Stimulated activated CD8-positive, alpha-beta memory T cell treated with anti-CD3 and anti-CD28 coated beads, Interleukin-4, amount 100 ng/mL, for 1 hour (primary cell): ENCODE measurements at places on chromosomes 6 and 20.

DNA sequence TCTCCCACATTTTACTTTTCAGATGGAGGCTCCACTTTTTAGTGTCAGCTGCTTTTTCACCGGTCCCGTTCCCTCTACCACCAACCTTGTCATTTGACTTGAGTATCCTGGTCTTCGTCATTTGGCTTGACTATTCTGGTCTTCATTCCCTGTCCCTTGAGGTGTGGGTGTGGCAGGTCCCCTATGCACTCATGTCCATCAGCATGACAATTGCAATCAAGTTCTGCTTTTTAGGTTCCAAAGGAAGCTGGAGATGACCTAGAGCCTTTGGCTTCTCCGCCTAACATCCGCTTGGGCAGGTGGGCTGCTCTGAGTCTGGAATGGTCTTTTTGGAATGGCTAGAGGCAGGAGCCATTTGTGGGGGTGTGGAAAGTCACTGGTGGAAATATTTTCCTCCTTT, 99.8 kb upstream of the MLN start:
- DNase-seq = no peak

DNA sequence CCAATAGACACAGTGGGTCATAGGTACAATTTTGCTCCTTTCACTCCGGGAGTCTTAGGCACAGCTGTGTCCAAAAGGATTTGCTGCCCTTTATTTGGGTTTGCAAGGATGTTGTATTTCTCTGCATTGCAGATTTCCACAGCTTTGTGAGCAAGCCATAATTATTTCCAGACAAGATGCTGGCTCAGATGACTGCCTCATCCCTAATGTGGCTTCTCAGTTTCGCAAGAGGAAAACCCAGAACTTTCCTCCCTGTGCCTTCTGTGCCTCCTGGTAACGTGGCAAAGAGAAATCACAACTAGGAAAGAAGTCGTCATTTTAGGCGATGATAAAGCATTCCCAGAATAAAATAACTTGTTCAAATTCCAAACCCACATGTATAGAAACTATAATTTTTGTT, 33.7 kb downstream of the FAM50B start:
- DNase-seq = no peak

DNA sequence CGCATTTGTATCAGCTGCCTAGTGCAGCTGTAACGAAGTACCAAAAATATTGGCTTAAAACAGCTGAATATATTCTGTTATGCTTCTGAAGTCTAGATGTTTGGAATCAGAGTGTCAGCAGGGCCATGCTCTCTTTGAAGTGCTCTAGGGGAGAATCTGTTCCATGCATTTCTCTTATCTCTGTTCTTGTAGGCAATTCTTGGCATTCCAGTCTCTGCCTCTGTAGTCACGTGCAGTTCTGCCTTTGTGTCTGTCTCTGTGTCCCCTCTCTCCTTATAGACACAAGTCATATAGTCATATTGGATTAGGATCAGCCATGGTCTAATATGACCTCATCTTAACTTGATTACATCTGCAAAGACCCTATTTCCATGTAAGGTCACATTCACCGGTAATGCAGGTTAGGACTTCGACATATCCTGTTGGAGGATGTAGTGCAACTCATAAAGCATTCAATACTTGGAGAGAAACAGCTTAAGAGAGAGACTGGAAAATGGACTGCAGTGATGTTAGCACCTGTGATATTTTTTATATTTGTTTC, 18.6 kb downstream of the FAM83B start:
- no peak for DNase-seq

DNA sequence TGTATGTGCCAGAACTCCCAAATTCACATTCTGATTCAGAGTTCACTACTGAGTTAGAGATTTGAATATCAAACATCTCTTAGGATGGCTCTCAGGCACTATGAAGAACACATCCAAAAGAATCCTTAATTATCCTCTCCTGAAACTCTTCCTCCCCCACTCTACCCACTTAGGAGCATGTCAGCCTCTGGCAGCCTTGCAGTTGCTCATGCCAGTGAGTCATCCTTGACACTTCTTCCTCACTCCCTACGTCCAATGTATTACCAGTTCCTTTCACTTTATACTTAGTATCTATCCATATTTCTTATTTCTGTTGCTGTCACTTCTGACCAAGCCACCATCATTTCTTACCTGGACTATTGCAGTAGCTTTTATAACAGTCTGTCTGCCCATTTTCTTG, 192.0 kb upstream of the IMPG1 start:
- no peak for DNase-seq

DNA sequence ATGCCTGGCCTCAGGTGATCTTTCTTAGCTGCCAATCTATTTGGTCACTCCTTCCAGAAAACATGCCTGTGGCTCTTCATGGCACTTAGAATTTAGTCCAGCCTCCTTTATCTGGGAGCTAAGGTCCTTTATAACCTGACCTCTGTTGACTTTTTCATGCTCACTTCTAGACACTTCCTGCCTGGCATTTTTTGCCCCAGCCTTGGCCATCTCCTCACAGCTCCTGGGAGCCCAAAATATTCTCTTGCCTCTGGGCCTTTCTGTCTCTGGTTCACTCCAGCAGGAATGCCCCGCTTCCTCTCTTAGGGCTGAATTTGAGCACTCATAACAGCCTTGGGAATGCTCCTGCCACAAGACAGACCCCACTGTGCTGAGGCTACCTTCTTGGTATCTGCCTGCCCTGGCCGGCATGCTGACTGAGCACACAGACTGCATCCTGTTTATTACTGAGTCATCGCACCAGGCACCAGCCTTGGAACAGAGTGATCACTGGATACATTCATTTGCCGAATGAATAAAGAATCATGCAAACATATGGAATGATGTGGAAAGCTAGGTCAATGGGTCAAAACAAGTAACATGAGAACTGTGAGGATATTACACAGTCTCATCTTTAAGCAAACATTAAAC, 5.8 kb upstream of the EEF1E1 start:
- no peak for DNase-seq

DNA sequence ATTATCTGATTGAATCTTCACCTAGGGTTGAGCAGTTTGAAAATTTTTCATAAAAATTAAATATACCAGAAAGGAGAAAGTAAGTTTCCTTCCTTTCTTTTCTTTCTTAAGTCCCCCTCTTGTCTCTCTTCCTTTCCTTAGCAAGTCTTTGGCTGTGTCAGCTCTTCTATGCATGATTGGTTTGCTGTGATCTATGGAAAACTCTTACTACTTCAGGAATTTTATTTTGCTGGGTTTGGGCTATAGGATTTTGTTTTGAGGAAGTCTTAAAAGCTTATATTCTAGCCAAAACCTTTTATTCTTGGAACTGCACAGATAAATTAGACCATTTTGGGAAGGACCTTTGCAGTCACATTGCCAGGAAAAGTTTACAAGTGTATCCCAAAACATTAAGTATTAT, 173.4 kb upstream of the CITED2 start:
- no peak for DNase-seq

- DNase-seq = no peak
Observed at GRCh38 chr6:12298995-12299394, 8.8 kb downstream of the EDN1 start.

DNA sequence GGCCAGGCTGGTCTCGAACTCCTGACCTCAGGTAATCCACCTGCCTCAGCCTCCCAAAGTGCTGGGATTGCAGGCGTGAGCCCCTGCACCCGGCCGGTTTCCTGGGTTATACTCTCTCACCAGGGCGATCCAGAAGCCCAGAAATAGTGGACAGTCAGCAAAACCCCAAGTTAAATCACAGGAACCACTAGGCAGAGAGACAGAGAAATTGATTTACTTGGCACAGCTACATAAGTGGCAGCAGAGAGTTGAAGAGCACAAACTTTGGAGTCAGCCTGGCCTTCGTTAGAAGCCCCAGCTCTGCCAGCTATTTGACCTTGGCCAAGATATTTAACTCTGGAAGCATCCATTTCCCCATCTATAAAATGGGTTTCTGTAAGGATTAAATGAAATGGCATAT, 32.7 kb downstream of the MTRES1 start:
- no peak for DNase-seq

DNA sequence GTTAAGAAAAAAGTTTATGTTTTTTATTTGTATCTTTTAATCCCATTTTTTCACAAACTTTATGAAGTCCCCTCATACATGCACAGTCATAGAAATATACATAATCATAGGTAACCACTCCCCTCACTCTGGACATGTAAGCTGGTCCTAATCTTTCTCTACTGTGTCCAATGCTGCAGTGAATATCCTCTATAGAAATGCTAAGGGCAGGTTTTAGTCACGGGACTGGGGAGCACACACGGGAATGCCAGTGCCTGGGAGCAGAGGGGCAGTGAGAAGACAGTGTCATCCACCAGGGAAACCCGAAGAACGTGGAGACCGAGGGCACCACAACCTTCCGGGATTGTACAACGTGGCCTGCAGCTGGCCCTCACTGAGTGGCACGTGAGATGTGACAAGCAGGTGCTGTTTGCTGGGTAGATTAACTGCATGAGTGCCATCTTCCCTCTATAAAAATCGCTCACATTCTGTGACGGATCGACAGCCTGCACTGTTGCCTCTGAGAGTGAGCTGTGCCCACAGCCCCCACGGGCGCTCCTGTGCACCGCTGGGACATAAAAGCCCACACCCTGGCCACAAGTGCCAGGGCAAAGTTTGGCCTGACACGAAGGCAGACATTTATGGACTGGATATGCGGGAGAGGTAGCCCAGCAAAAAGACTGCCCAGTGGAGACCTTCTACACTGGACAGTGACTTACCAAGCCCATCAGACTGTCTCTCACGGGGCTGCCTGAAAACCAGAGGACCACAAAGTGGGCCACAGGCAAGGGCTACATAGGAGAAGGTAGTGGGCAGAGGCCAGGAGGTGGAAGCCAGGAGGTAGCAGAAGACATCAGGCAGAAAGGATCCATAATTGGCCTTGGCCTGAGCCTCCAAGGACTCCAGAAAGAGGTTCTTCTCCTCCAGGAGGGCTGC, 63.2 kb downstream of the FGD2 start:
- DNase-seq = no peak

- no peak for DNase-seq
Observed at GRCh38 chr20:4067600-4068261, 52.4 kb upstream of the RNF24 start.

DNA sequence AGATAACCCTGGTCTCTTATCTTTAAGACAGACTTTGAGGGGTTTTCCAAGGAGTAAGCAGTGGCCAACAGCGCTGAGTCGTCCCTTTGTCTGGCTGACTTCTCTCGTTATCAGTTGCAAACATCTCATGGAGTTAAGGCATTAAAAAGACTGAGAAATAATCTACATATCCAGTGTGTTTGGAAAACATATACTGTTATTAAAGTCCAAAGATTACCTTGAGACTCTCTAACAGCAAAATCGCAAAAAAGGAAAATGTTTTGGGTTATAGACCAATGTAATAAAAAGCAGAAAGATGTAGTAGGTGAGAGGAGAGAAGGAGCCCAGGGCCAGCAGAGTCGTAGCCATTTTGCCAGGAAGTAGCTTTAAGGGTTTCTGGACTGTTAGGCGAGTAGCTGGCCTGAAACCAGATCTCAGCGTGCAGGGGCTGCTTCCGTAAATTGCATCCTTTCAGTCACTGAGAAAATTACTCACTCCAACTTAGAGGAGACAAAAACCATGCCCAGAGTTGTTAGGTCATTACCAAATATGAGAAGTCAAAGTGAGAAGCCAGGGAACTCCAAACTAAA, 24.6 kb downstream of the MYLK4 start:
- no peak for DNase-seq

GRCh38 chr6:37454420-37455140, 21.6 kb downstream of the CMTR1 start:
- DNase-seq = no peak

DNA sequence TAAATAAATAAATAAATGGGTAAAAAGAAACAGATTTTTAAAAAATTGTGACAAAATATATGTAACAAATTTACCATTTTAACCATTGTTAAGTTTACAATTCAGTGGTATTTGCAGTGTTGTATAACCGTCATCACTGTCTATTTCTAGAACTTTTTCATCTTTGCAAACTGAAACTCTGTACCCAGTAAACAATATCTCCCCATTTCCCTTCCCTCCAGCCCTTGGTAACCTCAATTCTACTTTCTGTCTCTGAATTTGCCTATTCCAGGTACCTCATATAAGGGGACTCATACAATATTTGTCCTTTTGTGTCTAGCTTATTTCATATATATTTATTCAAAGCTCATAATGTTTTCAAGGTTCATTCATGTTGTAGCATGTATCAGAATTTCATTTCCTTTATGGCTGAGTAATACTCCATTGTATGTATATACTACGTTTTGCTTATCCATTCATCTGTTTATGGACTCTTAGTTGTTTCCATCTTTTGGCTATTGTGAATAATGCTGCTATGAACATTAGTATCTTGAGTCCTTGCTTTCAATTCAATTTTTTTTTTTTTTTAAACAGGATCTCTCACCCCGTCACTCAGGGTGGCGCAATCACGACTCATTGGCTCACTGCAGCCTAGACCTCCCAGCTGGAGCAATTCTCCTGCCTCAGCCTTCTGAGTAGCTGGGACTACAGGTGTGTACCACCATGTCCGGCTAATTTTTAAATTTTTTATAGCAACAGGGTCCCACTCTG, 8.9 kb downstream of the MANBAL start:
- no peak for DNase-seq

GRCh38 chr6:163486821-163487220, 72.3 kb downstream of the QKI start:
- DNase-seq = no peak

DNA sequence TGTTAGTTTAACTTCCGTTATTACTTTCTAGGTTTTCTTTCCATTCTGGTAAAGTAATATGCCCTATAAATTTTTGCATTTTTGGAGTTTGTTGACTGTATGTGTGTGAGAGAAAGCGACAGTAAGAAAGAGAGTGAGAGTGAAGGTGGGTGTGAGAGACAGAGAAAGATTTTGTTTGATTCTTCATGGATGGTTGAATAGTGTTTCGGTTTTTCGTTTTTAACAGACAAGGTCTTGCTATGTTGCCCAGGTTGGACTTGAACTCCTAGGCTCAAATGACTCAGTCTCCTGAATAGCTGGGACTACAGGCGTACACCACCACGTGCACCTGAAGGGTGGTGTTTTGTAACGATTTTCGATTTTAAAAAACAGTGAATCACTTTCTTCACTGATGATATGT, 329.1 kb upstream of the RUNX2 start:
- no peak for DNase-seq

GRCh38 chr6:34658605-34659265, 37.8 kb downstream of the ILRUN start:
- no peak for DNase-seq

DNA sequence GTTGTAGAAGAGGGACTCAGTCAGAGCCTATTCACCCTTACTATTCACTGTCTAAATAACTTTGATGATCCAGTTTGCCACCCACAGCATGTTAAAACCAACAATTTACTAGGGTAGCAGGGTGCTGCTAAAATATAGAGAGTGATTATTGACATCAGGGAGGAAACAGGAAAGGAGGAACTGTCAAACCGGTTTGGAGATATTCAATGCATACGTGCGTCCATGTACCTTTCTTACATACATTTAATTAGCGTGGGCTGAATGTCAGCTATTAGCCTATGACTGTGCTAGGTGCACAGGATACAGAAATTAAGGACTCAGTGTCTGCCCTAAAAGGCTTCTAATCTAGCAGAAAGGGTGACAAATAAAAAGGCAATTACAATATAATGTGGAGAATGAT, 57.2 kb downstream of the IL20RA start:
- DNase-seq = no peak
